Stimulated activated CD8-positive, alpha-beta memory T cell treated with anti-CD3 and anti-CD28 coated beads, Interleukin-4, amount 100 ng/mL, for 48 hours (primary cell): ENCODE measurements at places on chromosomes 12 and 14.

- no peak for DNase-seq
Observed at GRCh38 chr12:77120156-77121085, 55.1 kb upstream of the E2F7 start.

GRCh38 chr14:104582662-104583061, 3.1 kb downstream of the C14orf180 start:
- DNase-seq = no peak

DNA sequence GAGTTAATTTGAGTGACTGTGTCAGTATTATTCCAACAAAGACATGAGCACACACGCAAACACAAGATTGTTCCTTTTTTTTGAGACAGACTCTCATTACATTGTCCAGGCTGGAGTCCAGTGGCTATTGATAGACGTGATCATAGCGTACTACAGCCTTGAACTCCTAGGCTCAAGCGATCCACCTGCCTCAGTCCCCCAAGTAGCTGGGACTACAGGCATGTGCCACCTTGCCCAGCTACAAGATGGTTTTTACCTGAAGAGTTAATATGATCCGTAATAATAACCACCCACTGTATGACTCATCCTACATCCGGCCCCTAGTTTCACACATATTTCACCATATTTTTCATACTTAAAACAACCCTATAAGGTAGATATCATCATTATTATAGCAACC, 26.8 kb downstream of the BCAT1 start:
- DNase-seq = no peak

DNA sequence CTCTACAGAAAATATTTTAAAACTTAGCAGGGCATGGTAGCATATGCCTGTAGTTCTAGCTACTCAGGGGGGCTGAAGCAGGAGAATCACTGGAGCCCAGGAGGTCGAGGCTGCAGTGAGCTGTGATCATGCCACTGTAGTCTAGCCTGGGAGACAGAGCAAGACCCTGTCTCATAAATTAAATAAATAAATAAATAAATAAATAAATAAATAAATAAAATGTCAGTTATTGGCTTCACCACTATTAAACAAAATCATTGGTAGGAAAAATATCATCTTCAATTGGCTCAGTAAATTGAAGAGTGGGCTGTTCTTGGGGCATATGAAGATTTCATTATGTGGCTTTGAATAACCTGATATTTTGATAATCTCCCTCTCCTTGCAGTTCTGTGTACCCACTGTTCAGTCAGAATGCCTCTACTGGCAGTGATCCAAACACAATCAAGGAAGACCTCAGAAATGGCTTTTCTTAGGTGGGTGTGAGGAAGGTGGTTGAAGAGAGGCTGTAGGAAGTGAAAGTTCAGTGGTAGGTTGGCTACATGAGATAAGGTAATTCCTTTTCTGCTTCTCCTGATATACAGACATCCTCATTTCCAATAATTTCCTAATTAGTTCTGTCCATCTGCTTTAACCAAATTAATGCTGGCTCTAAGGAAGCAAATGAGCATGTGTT, 175.8 kb downstream of the MSRB3 start:
- no peak for DNase-seq

- no peak for DNase-seq
Observed at GRCh38 chr12:41777064-41777790, 367.4 kb downstream of the GXYLT1 start.

DNA sequence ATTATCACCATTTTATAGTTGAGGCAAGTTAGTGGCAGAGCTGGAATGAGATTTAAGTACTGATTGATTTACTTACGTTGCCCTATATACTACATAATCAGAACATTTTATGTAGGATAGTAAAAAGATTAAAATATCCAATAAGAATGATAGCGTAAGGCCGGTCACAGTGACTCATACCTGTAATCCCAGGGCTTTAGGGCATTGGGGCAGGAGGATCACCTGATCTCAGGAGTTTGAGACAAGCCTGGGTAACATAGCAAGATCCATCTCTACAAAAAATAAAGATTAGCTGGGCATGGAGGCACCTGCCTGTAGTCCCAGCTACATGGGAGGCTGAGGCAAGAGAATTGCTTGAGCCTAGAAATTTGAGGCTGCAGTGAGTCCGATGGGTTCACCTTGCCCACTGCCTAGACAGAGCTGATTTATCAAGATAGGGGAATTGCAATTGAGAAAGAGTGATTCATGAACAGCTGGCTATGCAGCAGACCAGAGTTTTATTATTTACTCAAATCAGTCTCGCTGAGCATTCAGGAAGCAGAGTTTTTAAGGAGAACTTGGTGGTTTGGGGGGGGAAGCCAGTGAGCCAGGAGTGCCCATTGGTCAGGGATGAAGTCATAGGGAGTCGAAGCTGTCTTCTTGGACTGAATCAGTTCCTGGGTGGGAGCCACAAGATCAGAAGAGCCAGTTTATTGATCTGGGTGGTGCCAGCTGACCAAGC, 24.7 kb upstream of the SGPP1 start:
- no peak for DNase-seq

DNA sequence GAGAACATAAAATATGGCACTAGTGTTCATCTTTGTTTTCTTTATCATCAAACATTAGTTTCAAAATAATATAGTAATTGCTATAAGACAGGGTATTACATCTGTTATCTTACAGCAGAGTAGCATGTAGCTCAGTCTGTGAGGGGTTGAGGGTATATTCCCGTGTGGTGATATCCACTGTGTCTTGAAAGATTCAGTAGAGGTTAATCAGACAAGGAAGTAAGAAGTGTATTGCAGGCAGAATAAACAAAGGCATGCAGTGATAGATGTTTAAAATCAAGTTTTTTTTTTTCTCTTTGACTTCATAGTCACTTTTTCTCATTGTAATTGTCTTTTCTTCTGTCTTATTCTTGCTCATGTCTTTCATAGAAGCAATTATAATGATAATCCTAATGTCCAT, 48.3 kb downstream of the METTL25 start:
- no peak for DNase-seq

DNA sequence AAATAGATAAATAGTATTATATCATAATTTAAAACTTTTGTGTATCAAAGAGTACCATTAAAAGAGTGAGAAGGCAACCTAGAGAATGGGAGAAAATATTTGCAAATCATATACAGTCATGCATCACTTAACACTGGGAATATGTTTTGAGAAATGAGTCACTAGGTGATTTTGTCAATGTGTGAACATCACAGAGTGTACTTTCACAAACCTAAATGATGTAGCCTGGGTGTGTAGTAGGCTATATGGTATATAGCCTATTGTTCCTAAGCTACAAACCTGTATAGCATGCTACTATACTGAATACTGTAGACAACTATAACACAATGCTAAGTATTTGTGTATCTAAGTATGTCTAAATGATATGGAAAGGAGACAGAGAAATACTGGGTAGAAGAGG, 48.0 kb upstream of the ARID2 start:
- DNase-seq = no peak

DNA sequence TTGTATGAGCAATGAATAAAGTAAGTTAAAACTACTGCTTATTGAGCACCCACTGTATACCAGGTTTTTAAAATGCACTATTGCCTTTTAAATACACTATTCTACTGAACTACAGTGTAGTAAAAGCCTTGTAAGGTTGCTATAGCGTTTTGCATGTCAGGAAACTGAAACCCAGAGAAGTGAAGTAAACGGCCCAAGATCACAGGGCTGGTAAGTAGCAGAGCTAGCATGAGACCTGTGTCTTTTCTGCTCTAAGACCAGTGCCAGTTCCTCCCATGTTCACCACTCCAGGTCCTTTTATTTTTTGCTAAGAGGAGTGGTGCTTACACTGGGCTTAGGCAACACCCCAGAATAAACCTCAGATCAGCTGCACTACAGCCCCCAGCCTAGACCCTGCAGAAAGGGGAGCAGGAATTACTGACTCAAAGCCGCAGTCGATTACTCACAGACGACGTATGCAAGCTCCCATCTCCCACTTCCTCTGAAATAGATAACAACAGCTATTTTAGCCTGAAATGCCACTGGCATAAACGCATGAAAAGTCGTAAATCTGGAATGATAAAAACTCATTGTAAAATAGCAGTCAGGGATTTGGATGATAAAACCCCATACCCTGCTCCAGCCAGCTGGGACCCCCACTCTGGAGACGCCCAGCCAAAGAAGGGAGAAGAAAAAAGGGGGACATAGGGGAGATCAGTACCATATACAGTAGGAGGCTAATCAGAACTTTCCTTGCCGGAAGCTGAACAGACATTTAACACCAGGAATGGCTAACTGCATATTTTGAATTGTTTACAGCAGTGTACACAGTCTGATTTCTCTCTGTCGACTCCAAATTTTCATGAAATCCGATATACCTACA, 108.3 kb downstream of the NUAK1 start:
- no peak for DNase-seq

- no peak for DNase-seq
Observed at GRCh38 chr12:2226641-2227040, 173.9 kb downstream of the CACNA1C start.

DNA sequence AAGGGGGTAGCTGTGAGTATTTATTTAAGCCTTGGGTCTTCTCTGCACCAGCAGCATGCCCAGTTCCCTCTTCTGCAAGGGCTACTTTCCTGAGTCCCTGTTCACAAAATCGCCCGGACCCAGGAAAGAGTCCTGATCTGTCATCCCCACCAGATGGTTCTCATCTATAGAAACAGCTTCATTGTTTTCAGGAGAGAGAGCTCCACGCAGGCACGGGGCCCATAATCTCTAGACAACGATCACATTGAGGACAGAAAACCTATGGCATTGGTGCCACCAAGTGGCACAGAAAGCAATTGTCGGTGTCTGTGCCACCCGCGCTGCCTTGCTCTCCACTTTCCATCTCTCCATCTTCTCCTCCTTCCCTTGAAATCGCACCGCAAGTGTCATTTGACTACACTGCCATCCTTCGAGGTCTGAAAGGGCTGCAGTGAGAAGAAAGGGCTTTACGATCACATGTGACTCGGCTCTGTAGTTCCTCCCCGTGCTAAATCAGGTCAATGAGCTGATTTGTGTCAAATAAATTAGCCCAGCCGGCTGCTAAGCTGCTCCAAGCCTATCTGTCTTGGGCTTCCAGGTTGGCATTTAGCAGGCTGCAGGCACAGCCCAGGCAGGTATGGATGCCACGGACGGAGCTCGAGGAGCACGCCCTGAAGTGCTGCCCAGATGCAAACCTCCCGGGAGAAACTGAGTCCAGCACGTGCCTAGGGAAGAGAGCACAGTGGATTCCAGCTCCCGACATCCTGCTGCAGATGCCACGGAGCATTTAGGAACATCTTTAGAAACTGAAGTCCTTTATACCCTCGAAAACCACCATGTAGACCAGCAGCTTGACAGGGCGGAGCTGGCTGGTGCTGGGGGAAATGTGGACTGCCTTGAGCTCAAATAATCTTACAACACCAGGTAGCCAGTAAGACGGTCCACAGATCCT, 28.8 kb downstream of the SPRING1 start:
- peak; percentile 56 for DNase-seq

DNA sequence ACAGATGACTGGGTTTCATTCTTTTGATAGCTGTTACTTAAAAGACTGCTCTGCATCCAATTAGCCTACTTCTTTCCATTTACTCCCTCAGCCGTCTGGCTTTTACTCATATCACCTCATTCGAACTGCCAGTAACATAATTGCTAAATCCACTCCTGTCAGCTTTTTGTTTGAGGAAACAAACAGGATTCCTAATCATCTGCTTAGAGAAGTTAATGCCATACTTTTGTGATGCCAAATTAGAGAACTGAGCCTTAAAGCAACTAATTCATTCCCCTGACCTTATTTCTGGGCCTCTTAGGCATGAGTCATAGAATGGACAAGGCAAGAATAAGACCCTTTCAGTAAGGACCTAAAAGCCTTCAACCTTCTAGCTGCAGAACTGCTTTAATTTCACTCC, 2.9 kb downstream of the OXA1L start:
- no peak for DNase-seq

DNA sequence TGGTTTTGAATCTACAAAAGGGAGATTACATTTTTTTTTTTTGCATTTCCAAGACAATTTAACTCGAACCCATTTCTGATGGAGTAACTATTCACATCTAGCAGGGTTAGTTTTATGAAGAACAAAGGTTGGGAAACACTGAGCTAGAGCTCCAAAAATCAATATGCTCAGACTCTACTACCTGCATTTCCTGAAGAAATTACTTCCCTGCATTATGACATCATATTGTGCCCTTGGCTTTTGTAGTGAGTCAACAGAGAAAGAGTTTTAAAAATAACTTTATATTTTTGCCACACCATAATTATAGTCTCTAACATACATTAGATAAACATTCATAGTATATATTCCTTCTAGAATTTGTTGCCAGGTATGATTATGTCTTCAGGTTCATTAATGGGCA, 14.8 kb downstream of the GRIP1 start:
- DNase-seq = no peak

DNA sequence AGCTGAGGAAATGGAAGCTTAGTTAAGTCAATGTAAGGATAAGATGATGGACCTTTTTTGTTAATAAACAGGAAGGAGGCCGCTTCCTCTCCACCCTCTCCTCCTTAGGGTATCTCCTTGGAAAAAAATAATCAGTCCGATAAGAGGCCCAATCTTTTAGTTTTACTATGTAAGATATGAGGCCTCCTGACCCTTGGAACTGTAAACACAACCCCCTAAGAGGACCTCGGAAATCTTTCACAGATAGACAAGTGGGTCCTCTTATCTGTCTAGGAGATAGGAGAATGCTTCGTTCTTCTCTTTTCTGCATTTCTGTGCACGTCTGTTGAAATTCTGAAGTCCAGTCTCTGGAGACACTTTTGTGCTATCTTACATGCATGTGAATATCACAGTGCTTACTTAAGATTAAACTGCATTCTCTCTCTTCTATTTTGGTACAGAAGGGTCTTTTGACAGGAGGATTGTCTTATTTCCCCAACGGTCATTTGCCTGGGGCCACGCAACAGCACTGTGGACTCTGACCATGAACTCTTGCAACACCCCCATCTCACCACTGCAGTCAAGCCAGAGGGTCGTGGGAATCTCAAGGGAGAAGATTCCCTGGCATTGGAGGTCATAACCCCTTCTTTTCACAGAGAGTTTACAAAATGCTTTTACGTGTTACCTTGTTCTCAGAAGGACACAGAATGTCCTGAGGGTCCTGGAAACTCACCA, 313.0 kb upstream of the RTL1 start:
- DNase-seq = no peak

GRCh38 chr12:101490286-101490920, 15.3 kb downstream of the SPIC start:
- no peak for DNase-seq

DNA sequence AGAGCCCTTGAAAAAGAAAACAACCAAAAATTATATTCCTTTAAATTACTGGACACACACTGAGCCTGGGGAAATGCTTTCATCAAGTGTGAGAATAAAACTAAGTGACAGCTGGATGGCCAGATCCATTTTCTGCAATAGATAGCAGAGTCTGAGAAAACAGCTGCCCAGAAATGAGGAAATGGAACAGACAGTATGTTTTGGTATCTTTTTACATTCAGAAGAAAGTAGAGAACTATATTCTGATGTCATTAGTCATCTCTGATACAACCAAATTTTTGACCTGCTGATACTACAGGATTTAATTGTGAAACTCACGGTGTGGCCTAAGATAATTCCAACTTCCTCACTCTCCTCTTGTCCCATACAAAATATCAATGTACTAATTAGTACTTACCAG, 78.2 kb downstream of the HMGA2 start:
- DNase-seq = no peak
